ENCODE measurements at places on chromosomes 16 and 17. TPM values are rescaled to one million over a fixed set of nuclear protein-coding genes. Genes with fewer than 3 reads are reported as not detected.

DNA sequence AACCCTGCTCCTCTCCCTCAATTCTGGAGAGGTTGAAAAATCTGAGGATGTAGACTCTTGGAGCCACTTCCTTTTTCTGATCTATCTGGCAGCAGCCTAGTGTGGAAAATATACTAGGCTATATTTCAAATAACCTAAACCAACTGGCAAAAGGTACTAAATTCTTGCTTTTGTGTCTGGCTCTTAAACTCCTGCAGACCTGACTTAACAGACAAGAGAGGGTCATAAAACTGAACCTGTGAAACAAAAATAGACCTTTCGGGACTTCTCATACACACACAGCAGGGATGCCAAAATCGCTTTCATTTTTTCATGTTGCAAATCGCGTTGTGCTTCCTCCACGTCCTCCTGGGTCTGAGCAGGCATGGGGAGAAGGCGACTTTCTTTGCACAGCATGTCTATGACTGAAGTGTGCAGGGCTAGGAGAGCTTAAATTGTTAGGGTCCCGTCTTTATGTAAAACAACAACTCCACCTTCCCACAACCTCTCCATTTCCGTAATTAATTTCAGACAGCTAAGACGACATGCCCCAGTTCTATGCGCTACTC is 520.7 kb upstream of the PSMD7 start:
- no peak for DNase-seq

DNA sequence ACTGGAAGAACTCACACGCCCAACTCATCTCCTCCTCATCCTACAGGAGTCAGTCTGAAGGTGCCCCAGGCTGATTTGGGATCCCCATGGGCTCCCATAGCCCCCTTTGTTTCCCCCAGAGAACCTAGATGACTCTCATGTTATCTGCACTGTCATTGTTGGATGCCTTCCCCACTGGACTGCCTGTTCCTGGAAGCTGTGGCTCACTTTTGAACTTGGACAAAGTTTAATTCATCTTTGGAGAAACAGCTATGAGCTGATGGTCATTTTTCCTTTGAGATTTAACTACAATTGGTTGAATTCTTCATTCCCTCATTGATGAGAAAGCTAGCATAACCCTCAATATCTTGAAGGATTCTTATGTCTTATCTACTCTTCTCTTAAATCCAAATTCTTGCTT is 186.6 kb downstream of the SALL1 start:
- DNase-seq, result no peak

GRCh38 chr16:81878529-81878928 is 99.4 kb downstream of the PLCG2 start:
- no peak for DNase-seq

- no peak for DNase-seq
Observed at GRCh38 chr17:34375426-34375997, 12.5 kb upstream of the CCL1 start.

GRCh38 chr16:22933173-22933572 is 119.2 kb downstream of the HS3ST2 start:
- DNase-seq, result no peak

Gene NTN1
- 19.2 TPM for total RNA-seq

Gene AIPL1
- total RNA-seq, result not detected

Gene PAFAH1B1
- 138 TPM for total RNA-seq

Measured in uterus (tissue), 4 donors.